IMR-90 (cell line): ENCODE measurements at places on chromosomes 11 and 22. TPM values are rescaled to one million over a fixed set of nuclear protein-coding genes. Genes with fewer than 3 reads are reported as not detected.
A peak's percentile ranks its signal among the peaks of the same experiment; 100 is the strongest.

OR4A16 gene
- not detected in 2 replicates for total RNA-seq

B4GALNT4 gene
- 5.2 and 6.1 TPM in 2 replicates for total RNA-seq

MFRP gene
- total RNA-seq, result not detected in 2 replicates

DNA sequence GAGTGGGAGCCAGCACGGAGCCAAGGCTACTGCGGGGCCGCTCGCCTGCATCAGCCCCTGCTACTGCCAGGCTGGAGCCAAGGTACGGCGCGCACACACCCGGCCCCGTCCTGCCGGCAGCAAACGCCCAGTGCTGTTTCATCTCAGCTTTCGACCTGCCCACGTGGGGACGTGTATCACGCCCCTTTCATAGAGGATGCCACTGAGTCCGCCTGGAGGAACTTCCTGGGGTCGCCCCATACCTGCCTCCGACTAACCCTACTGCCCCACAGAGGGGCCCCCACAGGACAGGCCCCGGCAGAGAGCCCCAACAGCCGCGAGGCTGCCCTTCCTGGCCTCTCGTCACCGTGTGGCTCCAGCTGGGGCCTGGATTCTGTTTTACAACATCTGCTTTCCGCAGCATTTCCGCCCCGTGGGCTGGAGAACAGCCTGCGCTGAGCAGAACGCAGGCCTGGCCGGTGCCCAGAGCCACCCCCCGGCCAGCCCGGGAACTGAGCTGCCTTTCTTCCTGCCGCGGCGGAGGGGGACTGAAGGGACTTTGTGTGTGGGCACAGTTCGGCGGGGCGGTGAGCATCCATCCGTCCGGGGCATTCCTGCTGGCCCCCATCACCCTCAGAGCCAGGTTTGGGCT, 22.9 kb upstream of the ARHGAP8 start:
- DNase-seq, result peak; percentile 71

DNA sequence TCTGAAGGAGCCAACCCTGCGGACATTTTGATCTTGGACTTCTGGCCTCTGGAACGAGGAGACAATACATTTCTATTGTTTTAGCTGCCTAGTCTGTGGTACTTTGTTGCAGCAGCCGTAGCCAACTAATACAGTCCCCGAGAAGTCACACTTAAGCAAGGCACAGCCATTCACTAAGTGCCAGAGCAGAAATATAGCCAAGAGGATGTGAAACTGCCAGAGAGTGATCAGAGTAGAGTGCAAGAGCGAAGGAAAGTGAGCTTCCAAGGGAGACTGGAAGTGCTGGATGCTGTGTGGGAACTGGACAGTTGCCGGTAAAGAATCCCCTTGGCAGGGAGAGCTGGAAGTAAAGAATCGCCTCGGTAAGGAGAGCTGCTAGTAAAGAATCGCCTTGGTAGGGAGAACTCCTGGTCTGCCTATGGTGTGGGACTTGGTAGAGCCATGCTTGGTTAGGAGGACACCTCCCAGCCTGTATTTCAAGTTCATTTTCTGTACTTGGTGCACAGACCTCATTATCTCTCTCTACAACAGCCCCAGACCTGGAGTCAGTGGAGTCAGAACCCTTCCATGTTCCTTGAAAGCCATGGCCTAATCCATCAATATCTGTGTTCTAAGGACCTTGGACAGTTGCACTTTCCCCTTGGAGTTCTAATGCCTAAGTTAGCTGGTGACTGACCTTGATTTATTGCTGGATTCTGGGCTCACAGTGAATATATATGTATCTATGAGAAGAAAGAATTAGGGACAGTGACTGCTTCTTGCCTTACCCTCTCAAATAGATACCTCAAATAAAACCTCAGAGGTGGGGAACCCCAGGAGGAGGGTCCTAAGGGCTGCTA, 162.1 kb downstream of the LDLRAD3 start:
- no peak for DNase-seq

DNA sequence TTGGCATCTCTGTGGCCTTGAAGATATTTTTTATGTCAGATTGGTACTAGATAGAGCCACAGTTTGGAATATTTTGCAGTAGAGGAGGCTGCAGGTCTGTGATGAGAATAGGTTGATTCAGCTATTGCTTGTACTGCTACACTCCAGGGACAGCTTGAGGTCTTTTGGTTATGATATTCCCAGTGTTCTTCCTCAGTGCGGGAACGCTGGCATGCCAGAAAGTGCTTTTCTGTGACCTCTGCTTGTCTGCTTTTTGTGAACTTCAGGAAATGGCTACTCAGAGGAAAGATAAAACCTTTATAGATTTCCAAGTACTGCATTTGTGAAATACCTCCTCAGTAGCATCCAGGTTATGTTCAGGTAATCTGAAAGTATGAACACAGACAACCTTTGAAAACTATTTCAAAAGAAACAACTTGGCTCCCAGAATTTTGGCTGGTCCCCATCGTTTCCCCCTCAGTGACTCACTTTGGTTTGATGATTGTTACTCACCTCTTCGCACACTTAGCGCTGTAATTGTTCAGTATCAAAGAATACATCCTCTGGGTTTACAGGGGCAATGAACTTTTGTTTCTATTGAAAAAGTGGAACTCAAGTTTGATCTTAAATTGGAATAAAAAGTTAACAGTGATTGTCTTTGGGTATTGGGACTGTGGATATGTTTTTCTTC, 191.4 kb downstream of the HIPK3 start:
- peak; percentile 34 for DNase-seq
